CD4-positive, alpha-beta T cell treated with Interleukin-1 beta for 1 hour (primary cell): ENCODE measurements at places on chromosomes 3 and 15.

- no peak for DNase-seq
Measured at GRCh38 chr15:90496791-90497190, 32.9 kb upstream of the CRTC3 start.

DNA sequence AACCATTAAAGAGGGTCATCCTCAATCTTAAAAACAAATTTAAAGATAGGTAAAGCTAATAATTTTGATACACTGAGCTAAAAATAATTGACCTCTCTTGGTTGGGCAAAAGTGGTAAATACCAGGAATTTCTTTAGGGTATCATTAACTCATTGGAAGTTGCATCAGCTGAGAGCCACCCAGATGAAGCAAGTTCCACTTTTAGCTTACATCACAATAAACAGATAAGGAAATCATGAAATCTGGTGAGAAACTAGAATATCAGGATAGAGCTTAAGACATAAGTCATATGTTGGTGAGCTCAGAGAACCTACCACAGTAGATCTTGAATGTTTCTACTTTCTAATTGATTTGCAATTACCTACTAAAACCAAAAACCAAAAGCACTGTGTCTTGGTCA lies 97.4 kb upstream of the SLC2A2 start:
- no peak for DNase-seq

DNA sequence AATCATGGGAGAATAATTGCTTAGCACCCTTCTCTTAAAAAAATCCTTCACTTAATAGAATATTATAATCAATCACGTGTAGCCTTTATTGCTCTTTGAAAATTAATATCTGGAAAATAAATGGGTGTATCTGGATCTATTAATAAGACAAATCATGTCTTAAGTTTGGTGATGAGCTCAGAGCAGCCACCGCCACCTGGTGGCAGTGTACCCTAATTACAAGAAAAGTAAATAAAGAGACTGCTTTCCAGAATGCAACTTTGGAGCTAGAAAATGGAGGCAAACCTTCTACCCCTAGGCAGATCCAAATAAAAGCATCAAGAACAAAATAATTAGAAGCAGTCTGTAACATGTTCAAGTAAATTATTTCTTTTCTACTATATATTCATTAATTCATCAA lies 43.5 kb downstream of the EPHB1 start:
- no peak for DNase-seq

DNA sequence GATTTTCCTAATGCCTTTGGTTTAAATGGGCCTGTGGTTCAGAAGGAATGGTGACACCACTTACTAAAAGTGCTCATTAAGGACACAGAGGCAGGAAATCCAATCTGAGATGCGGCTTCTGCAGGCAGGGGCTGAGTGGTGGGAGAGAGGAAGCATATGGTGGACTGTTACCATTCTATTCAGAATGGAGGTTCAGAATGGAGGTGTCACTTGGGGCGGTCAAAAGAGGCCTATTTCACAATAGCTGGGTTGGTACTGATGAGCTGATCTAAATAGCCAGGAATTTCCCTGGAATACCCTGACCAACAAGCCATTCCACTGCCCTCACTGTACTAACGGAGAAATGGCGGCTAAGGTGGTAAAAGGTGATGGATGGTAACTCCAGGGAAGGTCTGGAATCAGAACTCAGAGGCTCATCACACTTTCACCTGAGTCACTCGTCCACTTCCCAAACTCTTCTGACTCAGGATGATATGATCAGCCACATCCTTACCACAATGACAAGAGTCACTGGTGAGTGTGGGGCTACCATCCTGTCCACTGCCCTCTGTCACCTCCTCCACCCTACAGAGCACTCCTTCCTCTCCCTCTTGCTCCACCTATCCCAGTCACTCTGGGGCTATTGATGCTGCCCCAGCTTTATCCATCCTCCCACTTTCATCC lies 15.7 kb downstream of the RFT1 start:
- DNase-seq = peak; percentile 35

DNA sequence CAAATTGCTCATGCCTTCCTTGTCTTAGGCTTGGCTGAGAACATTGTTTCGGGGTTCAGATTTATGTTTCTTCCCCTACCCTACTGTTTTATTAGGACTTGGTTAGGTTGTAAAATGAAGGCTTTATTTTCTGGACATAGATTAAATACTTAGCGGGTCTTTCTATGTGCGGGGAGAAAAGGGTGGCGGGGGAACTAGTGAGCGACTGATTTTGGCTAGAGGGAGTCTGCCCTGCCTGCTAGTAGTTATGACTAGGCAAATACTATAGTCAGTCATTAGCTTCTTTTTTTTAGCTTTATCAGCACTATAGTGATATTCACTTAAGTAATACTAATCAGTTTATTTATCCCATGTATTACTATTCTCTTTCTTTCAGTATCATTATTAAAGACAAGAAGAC lies 3.6 kb downstream of the CADM2 start:
- no peak for DNase-seq

DNA sequence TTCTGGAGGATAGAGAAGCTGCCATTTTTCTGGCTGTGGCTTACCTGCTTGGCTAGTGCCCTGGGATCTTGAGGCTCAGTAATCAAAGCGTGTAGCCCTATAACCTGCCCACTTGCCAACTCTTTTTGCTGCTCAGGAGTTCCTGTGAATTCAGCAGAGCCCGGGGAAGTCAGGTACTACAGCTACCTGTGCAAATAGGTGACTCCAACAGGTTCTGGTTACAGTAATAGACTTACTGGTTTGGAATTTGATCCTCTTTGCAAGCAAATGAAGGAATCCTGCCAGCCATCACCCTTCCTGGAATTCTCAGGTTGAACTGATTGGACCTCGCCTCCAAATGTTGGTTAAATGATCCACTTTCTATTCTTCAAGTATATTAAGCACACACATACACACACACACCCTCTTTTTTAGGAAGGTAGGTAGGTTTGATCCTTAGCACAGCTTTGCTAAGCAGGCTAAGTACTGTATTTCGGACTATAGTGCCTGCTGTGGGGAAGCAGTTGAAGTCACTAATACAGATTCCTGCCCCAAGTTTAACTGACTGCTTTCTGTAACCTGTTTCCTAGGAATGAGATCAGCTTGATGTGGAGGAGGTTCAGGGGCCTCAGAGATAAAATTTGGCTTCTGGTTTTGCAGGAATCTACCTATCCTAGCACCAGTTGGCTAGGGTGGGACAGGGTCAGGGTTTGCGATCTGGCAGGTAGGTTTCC lies 2.3 kb downstream of the PPCDC start:
- DNase-seq = no peak

GRCh38 chr3:162760789-162761188 lies 1264.2 kb downstream of the OTOL1 start:
- DNase-seq = no peak

GRCh38 chr15:49645941-49646340 lies 25.1 kb downstream of the DTWD1 start:
- DNase-seq = no peak

- DNase-seq = no peak
Measured at GRCh38 chr3:29949940-29950616, 656.3 kb upstream of the TGFBR2 start.

- no peak for DNase-seq
Measured at GRCh38 chr15:35530698-35531097, 15.3 kb downstream of the DPH6 start.

- no peak for DNase-seq
Measured at GRCh38 chr15:92606126-92606835, 49.3 kb downstream of the FAM174B start.

DNA sequence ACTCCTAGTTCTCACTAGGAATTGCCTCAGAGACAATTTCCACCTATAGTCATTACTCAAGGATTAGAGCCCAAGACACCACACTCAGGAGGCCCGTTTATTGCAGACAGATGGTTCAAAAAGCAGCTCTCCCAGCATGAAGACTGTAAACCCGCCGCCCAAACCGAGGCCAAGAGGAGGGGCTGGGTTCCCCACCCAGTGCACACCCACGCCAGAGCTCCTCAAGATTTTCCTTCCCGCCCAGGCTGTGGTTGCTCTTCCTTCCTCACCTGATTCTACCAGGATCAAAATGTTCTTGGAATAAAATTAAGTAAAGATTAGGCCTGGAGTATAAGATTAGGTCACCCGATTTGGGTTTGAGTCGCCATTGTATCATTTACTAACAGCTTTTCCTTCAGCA lies 364.4 kb downstream of the MECOM start:
- no peak for DNase-seq

- DNase-seq = no peak
Measured at GRCh38 chr3:196686436-196686835, 25.6 kb downstream of the CEP19 start.

DNA sequence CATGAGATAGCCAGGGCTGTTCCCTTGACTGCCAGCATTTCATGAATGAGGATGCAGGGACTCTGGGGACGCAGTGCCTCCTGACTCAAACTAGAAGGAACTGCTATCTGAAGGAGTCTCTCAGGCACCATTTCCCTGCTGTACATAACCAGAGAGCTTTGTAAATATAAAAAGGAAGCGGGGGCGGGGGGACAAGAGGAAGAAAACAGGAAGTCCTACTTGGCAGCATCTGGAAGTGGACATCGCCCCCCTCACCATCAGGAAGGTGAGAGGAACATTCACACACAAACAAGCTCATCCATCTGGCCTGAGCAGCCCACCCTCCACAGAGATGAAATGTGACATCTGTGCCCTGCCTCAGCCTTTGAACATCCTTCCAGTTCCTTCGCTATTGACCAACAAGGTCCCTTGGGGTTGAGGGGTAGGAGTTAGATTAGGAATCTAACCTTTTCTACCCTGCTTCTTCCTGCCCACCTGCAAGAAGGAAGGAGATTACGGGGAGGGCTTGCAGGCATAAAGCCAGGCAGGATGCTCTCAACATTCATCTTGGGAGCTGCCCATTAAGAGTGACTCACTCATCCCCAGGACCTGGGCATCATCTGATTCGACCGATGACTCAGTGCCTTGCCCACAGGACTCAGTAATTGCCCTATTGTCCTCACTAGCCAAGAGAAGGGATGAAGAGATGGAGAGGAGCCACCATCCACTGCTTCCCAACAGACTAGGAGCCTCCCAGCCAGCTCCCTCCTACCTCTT lies 31.9 kb downstream of the SH3BP5 start:
- DNase-seq = peak; percentile 62

GRCh38 chr3:183265834-183266417 lies 12.9 kb downstream of the B3GNT5 start:
- DNase-seq = no peak

DNA sequence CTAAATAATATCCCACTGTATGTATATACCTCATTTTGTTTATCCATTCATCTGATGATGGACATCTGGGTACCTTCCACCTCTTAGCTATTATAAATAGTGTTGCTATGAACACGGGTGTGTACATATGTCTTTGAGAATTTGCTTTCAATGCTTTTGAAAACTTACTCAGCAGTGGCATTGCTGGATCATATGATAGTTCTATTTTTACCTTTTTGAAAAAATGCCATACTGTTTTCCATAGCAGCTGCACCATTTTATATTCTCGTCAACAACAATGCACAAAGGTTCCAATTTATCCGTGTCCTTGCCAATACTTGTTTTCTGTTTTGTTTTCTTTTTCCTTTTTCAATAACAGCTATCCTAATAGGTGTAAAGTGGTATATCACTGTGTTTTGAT lies 77.1 kb downstream of the PEAK1 start:
- DNase-seq = no peak

- no peak for DNase-seq
Measured at GRCh38 chr15:85753261-85753660, 41.5 kb downstream of the KLHL25 start.

DNA sequence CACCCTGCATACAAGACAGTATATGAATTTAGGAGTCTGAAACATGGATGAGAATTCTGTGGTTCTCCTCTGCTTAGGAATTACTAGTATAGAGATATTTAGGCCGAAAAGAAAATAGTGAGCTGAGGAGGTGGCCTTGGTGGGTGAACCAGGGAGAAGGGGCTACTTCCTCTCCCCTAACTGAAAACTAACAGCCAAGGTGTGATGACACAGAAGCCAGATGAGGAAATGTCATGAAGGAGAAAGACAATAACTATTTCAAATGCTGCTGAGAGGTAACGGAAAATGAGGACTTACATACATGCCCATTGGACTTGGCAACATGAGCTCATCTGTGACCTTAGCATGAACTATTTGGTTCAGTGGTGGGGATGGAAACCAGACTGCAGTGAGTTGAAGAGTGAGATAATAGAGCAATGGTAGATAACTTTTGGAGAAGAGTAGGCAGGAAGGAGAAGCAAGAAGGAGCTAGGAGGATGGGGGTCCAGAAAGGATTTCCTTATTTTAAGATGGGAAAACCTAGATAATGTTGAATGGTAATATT lies 114.4 kb upstream of the TSPAN3 start:
- no peak for DNase-seq

DNA sequence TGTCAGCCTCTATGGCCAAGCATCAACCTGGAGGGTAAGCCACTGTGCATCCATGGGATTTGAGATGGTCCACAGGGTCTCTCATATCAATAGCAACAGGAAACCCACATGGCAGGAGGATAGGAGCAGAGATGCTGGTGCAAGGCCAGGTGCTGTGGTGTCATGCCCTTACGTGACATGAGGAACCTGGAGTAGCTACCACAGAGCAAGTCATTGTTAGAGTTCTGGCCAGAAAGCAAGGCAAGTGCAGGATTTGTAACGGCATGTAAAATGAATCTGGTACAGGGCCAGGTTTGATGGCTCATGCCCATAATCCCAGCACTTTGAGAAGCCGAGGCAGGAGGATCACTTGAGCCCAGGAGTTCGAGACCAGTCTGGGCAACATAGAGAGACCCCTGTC lies 14.8 kb upstream of the ZNF774 start:
- no peak for DNase-seq

DNA sequence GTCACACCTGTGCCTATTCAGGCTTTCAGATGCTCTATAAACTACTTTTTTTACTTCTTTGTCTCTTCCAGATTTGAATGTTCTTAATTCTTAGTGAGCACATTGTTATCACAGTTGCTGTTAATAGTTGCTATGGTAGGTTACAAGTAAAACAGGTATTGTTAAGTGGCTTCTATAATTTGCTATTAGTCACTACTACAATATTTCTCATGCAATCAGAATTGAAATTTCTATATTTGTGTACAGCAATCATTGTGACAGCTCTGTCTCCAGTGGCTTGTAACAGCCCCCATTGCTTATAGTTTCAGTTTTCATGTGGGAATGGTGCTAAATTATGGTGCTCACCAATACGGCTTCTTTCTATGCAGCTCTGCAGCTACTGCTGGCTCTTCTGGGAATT lies 318.4 kb upstream of the GOLIM4 start:
- no peak for DNase-seq

GRCh38 chr3:58237941-58238681 lies 519 bp downstream of the ABHD6 start:
- DNase-seq = peak; percentile 27

DNA sequence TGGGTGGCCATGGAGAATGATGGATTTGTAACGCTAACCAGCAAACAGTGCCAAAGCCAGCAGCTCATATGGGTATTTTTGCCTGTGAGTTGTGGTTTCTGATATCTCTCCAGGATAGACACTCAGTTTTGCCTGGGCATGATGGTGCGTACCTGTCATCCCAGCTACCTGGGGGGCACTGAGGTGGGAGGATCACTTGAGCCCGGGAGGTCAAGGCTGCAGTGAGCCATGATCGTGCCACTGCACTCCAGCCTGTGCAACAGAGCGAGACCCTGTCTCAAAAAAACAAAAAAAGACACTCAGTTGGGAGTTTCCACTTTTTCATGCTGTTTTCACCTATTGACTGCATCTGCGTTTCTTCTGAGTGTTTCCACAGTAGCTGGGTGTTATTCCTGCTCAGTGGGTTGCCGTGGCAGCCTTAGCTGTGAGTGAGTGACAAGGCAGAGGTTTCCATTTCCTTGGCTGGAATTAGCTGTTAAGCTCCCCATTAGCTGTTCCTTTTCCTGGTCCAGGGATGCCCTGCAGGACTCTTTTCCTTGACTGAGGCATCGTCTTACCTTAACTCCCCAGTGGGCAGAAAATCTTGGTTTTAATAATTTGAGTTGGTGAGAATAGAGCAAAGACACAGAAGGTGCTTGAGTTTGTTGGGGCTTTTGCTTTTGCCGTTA lies 14.2 kb upstream of the RPP14 start:
- DNase-seq = no peak
